ENCODE measurements at places on chromosomes 1 and 21.
A peak's percentile ranks its signal among the peaks of the same experiment; 100 is the strongest.

GRCh38 chr1:43315481-43315880 is 14.7 kb downstream of the TIE1 start:
- no peak for DNase-seq

DNA sequence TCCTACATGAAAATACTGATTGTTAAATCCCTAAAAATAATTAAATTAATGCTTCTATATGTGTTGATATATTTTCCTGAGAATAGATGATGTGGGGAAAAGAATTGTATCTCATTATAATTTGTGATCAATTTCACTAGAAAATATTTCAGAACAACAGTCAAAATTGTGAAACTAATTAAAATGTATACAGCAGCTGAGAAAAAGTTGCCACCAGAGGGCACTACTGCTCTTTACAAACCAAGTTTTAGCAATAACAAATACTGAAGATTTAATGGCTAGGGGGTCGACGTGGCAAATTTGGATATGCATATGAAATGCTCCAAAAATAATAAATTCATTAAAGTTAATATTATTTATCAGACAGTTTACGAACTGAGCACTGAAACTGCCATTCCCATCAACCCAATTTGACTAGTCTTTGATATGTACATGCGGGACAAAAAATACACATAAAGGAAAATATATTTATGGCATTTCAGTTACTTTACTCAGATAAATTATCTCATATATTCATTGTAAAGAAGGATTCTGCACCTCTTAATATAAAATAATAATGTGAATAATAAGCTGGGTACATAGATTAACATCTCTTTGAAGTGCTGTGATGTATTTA is 96.3 kb upstream of the TMPRSS15 start:
- DNase-seq: no peak

GRCh38 chr1:63593886-63594605 is 835 bp downstream of the PGM1 start:
- peak; percentile 50 for DNase-seq

DNA sequence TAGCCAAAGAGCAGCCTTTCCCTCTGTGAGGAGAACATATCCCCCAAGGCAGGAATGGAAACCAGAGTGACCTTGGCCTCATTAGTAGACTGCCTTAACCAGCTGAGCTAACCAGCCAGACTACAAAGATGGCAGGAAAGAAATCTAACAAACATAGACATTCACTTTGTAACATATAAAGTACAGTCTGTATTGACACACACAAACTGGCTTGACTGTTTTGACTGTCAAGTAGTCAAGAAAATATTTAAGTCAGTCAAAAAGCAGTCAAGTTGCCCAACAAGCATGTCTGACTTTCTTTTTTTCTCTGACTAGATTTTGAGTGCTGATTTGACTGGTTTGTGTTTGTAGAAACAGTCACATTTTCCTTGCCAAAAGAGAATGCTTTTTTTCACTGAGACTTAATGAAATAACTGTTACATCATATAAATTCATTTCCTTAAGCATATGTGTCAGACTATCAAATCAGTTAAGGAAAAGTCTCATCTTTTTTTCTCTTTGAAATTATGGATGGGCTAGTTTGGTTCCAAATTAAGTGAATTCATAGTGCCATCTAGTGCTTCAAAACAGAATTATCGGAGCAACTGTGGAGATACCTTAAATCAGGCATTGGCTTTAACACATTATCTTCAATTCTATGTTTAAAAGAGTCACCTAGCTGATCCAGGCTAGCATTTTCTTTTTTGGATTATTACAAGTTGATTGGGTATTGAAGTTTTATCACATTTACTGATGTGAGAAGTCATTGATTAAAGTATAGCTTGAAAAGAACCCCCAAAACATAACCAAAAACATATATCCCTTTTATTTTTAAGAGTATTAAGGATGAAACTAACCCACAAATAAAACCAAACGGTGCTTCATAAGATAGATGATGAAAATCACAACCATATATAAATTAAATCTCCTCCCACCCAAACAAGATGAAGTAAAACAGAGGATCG is 75.0 kb downstream of the ATP6V1G3 start:
- no peak for DNase-seq

DNA sequence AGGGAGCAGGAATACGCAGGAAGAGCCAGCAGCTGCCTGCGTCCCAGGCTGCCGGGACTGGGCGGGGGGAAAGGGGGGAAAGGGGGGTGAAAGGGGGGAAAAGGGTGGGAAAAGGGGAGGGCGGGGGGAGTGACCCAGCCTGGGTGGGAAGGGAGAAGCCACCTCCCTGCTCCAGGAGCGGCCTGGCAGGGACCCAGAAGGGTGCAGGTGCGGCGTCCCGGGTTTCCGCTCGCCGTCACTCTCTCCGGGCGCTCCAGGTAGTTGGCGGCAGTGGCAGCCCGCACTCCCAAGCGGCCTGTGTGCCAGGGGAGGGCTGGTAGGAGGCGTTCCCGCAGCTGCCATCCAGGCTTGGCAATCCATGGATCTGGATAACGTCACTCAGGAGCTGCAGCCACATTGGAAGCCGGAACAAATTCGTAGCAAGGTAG is 141.0 kb upstream of the NGF start:
- no peak for DNase-seq

GRCh38 chr1:46053734-46054133 is 78.7 kb downstream of the PIK3R3 start:
- DNase-seq: no peak

GRCh38 chr1:87279966-87280535 is 48.6 kb upstream of the LMO4 start:
- no peak for DNase-seq

- no peak for DNase-seq
These were observed 35.5 kb downstream of the H3-3A start for GRCh38 chr1:226097866-226098625.

DNA sequence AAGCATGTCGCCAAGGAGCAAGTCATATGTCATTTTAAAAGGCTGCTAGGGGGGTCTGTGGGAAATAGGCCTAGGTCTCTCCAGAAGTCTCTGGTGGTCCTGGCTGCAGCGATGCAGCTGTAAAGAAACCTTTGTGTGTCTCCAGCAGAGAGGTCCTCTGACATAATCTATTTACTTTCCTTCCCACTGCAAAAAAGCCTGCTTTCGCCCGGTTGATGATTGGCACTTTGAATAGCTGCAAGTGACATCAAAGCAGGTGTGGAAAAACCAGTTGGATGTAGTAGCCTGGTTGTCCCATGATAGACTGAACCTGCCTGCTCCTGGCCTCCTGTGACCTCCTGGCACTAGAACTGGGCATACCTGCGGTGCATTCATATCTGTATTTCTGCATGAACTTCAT is 13.8 kb downstream of the RASSF5 start:
- no peak for DNase-seq

DNA sequence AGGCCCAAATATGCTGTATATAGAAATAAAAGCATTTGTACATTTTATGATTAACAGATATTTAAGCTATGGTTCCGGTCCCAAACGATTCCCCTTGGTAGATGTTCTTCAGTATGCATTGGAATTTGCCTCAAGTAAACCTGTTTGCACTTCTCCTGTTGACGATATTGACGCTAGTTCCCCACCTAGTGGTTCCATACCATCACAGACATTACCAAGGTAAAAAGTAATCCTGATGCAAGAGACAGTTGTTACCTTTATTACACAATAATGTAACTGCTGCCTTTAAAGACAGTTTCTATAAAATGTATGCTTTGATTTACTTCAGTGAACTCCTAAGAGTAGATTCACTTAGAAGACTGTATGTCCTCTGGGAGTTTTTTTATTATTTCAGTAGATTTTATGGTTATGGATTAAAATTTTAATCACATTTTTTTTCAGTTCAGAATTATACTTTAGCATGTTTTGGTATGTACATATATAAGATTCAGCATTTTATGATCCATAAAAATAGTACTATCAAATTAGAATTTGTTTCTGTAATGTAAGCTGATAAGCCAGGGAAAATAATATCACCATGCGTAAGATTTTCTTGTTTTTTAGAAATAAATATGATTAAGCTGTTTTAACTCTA is 96.5 kb downstream of the USP25 start:
- no peak for DNase-seq

- DNase-seq: no peak
These were observed 37.1 kb downstream of the ALPL start for GRCh38 chr1:21546122-21546825.

GRCh38 chr1:182713939-182714338 is 29.6 kb upstream of the RGS8 start:
- no peak for DNase-seq

DNA sequence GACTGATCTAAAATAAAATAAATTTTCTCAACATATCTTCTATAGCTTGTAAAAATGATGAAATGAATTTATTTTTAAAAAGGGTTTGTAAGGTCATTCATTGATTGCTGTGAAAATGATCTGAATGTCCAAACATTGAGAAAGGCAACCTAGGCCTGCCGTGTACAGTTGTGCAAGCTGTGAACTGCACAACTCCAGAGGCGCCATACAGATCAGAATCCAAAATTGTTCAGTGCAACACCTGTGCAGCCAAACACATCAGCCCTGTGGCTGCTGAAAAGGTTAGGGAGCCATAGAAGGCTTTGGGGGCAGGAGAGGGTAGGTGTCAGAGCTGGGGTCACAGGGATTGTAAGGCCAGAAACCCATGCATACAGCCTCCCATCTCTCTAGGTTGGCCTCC is 9.9 kb upstream of the ZC3H12A start:
- DNase-seq: no peak

DNA sequence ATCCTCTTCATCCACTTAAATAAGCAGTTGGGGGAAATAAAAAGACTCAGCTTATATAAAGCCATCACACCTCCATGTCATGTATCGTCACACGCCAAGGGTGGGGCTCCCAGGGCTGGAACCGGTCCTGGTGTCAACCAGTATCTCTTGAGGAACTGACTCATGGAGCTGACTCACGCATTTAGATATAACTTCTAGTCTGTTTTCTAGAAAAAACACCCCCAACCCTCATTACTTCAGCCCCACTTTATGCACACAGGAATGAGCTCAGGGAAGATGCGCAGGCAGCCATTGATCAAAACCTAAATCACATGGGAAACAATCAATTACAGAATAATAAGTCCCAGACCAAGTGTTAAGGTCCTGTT is 6.9 kb upstream of the IL22RA1 start:
- DNase-seq: no peak

GRCh38 chr21:15966231-15966630 is 236.4 kb downstream of the USP25 start:
- no peak for DNase-seq

- DNase-seq: no peak
These were observed at the start of gene S100A6 for GRCh38 chr1:153535242-153536011. TSS of gene S100A6 (minus strand) at chr1:153535991. CDS start at chr1:153535339, 652 bp downstream.

DNA sequence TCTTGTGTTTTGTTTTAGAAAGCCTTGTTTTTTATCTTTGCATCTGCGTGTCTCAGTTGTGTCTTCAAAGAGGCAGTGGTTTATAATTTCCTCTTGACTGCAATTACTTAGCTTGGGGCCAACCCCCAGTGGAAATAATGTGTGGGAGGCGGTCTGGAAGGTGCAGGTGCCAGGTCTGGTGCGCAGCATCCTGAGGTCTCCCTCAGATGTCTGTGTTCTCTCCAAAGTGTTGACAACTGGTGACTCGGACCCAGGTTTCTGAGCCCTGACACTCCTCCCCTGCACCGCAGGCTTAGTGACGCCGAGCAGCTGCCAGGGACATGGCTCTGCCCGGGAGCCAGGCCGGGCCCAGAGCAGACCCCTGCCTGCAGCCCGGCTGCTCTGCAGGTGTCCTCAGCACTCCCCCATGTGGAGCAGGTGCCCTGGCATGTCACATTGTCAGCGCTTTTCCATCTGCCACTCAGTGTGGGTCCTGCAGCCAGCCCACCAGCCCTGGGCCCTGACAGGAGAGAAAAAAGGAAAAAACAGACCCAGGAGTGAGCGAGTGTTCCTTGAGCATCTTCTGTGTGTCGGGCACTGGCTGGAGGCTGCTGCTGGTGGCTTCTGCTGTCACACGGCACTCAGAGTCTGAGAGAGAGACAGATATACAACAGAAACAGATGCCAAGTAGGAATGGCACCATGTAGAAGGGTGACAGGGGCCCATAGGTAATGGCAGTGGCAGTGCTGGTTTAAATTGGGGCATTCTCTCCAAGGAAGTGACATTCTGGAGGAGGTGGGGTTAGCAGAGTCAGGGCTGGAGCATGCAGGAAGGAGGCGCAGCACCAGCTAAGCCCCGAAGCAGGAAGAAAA is 24.8 kb upstream of the SELENON start:
- peak; percentile 66 for DNase-seq

- DNase-seq: no peak
These were observed 73.6 kb upstream of the COG2 start for GRCh38 chr1:230568676-230569075.

DNA sequence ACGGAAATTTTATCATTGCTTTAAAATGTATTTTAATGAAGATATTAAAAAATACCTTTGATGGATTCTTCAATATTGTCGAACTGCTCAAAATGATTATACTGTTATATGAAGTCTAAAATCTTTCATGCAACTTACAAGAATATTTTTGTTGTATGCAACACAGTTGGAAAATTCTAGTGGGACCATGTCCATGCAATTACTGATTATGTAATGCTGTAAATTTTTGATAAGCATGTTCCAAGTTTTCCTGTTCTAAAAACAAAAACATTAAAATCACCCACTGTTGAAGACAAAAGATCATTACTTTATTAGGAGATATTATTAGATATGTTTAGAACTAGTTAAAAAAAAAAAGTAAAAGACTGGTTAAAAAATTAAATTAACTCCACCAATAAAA is 132.8 kb downstream of the NFIA start:
- no peak for DNase-seq

DNA sequence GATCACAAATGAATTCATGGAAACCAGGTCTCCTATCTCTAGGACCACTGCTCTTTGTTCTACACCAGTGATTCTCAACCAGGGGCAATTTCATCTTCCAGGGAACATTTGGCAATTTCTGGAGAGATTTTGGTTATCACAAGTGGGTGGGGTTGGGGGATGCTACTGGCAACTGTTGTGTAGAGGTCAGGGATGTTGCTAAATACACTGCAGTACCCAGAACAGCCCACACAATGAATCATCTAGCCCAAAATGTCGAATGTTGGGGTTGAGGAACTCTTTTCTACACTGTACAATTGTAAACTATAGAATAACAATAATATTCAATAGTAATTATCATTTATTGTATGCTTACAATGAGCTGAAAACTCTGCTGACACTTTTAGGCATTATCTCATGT is 55.7 kb upstream of the UBE2U start:
- no peak for DNase-seq

GRCh38 chr1:53395671-53396215 is 63.5 kb upstream of the DMRTB1 start:
- no peak for DNase-seq

- no peak for DNase-seq
These were observed 85.3 kb upstream of the ARHGAP29 start for GRCh38 chr1:94322696-94323095.

DNA sequence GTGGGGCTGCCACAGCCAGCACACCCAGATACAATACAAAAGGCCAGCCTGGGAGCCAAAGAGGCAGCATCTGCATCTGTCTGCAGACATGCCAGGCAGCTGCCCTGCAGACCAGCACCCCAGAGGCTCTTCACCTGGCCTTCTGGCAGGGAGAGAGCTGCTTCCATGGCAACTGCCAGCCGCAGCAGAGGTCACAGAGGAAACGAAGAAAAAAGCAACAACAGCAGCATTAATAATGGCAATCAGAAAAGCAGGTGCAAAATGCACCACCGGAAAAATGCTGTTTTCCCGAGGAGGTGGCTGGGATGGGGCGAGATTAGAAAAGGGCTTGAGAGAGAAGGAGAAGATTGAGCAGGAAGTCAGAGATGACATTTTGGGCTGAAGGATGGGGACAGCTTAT is 309.5 kb downstream of the PCP4 start:
- no peak for DNase-seq
